Stimulated activated CD8-positive, alpha-beta memory T cell treated with anti-CD3 and anti-CD28 coated beads, Interleukin-2, amount 100 ng/mL, for 1 hour (primary cell): ENCODE measurements at places on chromosomes 5 and 9.

GRCh38 chr9:111691672-111692329, 30.4 kb downstream of the GNG10 start:
- DNase-seq, result no peak

GRCh38 chr5:57302164-57302563, 128.3 kb downstream of the GPBP1 start:
- no peak for DNase-seq

DNA sequence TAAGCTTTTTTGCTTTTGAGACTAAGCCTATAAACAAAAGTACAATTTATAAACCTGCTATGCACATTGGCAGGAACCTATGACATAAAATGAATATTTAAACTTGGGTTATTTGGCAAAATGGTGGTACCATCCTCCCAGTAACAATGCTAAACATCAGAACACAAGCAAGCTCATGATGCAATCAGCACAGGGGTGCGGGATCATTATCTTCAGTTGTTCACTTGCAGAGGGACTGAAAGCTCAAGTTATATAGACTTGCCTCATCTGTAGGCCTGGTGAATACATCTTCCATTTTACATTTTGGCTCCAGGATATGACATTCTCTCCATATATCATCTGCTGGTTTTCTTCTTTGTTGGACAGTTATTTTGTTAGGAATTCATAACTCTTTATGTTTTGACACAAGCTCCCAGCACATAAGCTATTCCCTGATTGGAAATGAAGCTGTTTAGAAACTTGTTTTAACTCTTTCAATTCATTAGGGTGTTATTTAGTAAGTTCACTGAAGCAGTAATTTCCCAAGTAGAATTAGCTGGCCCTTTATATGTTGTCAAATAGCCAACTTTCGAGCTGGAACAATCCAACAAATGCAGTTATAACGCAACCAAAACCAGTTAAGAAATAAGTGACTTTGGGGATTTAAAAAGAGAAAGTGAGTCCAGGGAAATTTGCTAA, 124.7 kb upstream of the LIFR start:
- no peak for DNase-seq

DNA sequence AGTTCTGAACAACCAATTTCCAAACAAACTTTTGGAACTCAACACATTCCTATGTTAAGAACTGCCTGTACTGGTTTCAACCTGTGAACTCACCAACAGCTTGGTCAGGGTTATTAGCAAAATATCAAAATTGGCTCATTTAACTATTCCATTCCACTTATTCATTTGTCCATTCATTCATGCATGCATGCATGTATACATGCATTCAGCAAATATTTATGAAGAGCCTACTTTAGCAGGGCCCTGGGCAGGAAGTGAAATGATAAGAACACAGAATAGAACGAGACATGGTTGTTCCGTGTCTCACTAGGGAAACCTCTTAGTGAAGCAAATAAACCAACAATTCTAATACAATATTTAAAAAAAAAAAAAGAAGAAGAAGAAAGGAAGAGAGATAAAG, 107.4 kb downstream of the GLIS3 start:
- no peak for DNase-seq

- no peak for DNase-seq
Measured at GRCh38 chr5:151095341-151096000, 14.6 kb upstream of the TNIP1 start.

DNA sequence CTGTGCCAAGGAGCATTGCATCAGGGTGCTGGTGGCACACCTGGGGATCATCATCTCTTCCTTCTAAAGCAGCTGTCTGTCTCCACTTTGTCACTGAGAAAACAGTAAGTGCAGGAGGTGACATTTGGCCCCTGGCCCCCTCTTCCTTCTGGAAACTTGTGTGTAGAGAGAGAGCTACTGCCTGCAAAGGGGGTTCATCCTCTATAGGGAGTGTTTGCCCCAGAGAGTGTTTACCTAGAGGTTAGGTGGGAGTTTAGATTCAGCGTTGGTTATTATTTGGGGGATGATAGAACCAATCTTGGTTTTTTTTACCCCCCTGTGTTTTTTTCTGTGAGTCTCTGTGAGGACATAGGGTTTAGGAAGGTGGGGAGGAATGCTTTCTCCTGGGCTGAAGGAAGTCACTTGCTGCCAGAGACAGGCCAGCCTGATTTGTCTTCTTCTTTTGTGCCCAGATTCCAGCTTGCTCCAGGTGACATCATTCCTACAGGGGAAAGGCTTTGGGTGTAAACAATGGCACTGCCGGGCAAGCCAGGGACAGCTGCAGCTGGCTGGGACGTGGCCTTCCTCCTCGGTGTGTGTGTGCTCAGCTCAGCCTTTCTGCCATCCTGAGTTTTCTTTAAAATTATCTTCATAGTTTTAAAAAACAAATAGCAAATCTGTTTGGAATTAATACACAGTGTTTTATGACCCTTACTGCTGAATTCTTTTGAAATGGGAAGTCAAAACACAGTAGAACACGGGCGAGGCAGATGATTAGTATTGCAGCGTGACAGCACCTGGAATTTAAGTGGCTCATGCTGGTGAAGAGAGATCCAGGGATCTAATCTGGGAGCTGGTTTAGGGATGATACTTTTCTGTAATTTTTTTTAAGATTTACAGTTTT, 24.5 kb downstream of the PRRC2B start:
- DNase-seq, result no peak

DNA sequence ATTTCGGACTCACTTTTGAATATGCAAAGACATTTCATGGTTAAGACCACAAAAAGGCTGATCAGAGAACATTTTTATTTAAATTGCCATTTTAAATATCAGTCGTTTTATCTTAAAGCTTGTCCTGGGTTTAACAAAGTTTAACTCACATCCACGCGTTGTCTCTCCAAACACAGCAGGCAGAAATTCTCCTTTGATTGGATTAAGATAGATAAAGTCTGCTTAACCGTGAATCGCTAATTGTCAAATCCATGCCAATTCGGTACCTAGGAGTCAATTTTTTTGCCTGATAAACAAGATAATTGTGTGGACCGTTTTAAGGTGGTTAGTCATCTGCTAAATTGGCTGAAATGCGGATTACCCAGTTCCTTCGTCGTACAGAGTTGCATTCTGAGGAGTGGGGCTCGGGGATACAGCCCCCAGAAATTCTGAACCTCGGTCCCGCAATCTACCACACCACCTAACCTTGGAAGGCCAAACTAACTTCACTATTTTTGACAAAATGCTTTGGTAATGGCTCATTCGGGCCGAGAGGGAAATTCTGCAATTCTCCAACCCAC, 665 bp upstream of the BTF3 start:
- no peak for DNase-seq

- DNase-seq, result no peak
Measured at GRCh38 chr9:127680846-127681245, 25.9 kb upstream of the CFAP157 start.

- DNase-seq, result no peak
Measured at GRCh38 chr9:126957687-126958053, 43.1 kb downstream of the RALGPS1 start.

GRCh38 chr5:124996023-124996763, 249.8 kb upstream of the ZNF608 start:
- DNase-seq, result no peak

DNA sequence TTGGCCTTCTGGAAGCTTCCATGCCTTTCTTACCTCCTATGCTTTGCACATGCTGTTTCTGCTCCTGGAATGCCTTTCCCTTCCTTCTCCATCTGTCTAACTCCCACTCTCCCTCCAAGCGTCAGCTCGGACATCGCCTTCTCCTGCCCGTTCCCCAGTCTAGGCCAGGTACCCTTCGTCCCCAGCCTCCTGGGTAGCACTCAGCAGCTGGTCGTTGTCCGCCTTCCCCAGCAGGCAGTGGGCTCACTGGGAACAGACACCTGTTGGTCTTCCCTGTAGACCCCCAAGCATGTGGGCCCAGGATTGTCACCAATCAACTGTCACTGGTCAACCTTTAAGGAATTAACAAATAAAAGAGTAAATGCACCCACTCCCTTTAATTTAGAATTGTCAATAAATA, 202.2 kb downstream of the RGS3 start:
- no peak for DNase-seq

DNA sequence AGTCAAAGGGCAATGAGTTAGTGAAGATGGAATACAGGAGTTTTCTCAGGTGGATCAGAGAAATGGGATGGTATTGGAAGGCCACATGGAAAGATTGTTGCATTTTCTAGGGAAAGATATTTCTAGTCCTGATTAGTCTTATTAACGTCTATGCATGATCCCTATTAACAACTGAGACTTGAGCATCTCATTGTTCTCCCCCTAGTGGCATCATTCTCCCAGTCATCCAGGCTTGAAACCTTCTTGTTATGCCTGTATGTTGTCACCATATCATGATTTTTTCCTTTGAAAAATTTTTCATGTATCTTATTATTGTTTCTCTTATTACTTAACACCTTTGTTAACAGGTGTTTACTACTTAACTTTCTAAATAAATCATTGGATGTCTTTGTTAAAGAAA, 34.4 kb downstream of the KIF2A start:
- DNase-seq, result no peak

DNA sequence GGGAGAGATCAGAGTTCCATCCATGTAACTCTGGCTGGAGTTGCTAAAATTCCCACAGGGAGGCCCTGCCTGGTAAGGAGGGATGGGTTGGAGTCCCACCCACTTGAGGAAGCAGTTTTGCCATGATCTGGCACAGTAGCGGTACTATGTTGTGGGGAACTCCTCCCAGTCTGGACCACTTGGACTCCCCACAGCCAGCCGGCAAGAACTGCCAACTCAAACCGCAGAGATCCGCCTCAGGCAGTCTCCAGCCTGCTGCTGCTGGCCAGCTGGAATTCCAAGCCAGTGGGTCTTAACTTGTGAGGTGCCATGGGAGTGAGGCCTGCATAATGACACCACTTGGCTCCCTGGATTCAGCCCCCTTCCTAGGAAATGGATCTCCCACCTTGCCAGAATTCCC, 151.9 kb downstream of the NDUFS4 start:
- DNase-seq, result no peak

GRCh38 chr5:154237946-154238345, 47.4 kb downstream of the GALNT10 start:
- no peak for DNase-seq

GRCh38 chr9:131700765-131701435, 39.0 kb downstream of the RAPGEF1 start:
- no peak for DNase-seq

GRCh38 chr9:20804489-20805250, 120.6 kb downstream of the FOCAD start:
- no peak for DNase-seq

- no peak for DNase-seq
Measured at GRCh38 chr5:122727112-122727541, 47.8 kb upstream of the SNX2 start.

GRCh38 chr5:59357381-59357977, 536.0 kb downstream of the PDE4D start:
- DNase-seq, result no peak

DNA sequence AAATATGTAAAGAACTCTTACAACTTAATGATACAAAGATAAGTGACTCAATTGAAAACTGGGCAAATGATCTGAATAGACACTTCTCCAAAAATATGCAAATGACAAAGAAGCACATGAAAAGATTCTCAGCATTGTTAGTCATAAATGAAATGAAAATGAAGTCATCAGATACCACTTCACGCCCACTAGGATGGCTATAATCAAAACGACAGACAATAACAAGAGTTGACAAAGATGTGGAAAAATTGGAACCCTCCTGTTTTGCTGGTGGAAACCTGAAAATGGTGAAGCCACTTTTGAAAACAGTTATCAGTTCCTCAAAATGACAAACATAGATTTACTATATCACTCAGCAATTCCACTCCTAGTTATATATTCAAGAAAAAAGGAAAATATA, 7.9 kb upstream of the SYK start:
- DNase-seq, result no peak

- no peak for DNase-seq
Measured at GRCh38 chr9:97397220-97397619, 14.7 kb upstream of the TDRD7 start.

DNA sequence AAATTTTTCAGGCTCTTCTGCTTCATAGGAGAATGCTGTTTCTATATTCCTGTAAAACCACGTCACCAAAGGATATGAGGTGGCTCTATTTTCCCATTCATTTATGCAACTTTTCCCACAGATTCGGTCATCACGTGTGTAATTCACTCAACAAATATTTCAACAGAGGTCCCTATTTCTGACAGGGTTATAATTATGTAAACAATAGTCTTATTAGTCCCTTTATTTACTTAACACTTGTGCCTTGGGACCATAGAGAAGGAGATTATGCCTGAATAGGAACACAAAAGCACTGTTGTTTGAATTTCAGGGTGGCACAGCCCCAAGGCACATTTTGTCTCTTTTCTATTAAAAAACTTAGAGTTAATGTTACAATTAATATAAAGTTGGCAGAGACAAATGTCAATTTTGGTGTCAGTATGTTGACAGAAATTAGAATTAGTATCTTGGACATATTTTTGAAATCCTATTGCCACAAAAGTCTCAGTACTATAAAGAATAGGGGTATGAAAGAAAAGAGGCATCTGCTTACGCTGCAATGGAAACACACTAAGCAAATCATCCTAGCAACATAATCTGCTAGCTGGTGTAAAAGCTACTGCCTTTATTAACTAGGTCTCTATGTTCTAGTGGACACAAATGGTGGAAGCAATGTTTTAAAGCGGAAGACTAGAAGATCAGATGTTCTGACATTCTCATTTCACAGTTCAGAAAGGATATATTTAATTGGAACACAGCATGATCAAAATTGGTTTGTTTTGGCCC, 229.1 kb upstream of the TBCA start:
- DNase-seq, result no peak
